ENCODE measurements at places on chromosomes 7 and 10.

DNA sequence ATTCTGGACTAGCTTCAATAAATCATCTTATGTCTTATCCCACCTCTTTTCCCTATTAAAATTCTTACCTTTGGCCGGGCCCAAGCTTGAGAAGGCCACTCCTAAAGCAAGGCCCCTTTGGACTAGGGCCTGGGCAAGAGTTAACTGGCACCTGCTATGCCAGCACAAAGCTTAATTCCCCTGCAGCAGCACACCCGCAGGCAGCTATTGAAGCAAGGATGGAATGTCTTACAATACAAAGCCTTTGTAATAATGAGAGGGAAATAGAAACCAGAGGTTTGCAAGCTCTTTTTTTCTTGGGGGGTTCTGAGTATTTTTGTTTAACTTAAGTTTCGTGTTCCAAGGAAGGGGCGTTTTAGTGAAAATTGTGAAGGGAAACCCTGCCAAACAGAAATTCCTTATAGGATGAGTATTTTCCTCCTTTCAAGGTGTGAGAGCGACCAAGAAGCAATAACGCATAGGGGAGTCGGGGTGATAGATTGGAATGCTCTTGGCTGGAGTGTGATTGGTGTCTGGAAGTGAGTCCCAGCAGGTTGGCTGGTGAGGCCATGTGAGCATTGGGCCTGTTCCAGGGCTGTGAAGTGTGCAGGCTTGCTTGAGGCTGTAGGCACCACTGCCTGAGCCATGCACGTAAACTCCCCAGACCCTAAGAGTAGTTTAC lies 148.5 kb downstream of the KIAA1217 start:
- DNase-seq: no peak

- DNase-seq: no peak
Measured at GRCh38 chr7:90067171-90067570, 87.1 kb upstream of the STEAP1 start.

DNA sequence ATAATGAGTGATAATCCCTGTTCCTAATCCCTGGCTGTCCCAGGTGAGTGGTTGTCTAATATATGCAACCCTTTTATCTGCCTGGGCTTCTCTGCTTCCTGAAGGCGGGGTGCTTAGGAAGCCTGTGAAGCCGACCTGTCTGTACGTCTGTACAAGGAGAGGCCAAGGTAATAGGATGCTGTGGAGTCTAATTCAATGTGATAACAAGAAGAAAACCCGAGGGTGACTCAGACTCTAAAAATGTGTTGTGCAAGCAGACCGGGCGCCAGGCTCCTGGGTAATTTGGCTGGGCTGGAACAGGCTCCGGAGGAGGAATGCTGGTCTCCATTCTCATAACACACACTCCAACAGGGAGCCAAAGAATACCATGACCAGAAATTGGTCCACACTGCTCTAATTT lies 43.6 kb downstream of the THNSL1 start:
- DNase-seq: no peak

DNA sequence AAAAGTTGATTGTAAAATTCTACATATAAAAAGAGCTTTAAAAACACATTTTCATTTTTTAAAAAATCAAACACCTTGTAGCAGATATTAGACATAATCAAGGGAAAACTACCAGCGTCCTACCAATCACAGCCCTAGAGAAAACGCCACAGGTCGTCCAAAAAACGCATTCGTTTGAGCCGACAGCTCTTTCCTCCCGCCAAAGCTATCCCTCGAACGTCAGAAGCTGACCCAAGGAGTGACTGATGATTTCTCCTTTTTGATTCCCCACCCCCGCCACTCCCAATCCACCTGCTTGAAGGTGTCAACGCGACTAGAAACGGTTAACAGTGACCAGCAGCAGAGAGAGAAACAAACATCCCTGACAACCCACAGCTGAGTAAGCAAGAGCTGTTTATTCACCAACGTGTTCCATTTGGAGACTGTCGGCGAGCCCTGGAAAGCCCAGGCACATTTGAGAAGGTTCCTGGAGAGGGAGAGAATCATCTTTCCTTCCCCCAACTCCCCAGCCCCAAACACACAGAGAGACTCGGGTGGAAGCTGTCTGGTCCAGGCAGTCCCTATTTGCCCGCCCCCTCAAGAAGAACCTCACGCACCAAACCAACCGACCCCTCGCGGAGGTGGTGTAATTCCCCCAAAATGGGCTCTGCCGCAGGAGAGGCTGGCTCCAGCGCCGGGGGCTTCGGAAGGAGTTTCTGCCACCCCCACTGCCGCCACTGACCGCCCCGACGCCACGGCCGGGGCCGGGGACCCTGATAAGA lies 622 bp downstream of the CPEB3 start:
- DNase-seq: peak; percentile 18

DNA sequence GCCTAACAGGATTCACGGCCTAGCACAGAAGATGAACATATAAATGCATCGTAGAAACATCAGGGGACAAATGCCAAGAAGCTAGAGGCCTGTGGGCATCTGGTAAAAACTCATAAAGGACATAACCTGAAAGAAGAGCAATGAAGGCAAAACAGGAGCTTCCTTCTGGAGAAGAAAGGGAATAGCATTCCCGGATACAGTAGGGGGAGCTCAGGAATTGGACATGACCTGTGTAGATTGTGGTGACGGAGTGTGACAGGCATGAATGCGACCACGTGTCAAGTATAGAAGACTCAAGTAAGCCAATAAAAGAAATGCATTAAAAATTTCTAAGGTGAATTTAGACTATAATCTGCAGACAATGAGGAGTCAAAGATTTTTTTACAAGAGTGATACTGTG lies 270.1 kb downstream of the AGMO start:
- no peak for DNase-seq

GRCh38 chr7:98211221-98211675 lies at the start of gene BHLHA15:
BHLHA15 (plus strand) TSS chr7:98211439; CDS start chr7:98212310, 871 bp downstream.
- DNase-seq: no peak

- no peak for DNase-seq
Measured at GRCh38 chr10:130923596-130923995, 387.9 kb downstream of the TCERG1L start.

DNA sequence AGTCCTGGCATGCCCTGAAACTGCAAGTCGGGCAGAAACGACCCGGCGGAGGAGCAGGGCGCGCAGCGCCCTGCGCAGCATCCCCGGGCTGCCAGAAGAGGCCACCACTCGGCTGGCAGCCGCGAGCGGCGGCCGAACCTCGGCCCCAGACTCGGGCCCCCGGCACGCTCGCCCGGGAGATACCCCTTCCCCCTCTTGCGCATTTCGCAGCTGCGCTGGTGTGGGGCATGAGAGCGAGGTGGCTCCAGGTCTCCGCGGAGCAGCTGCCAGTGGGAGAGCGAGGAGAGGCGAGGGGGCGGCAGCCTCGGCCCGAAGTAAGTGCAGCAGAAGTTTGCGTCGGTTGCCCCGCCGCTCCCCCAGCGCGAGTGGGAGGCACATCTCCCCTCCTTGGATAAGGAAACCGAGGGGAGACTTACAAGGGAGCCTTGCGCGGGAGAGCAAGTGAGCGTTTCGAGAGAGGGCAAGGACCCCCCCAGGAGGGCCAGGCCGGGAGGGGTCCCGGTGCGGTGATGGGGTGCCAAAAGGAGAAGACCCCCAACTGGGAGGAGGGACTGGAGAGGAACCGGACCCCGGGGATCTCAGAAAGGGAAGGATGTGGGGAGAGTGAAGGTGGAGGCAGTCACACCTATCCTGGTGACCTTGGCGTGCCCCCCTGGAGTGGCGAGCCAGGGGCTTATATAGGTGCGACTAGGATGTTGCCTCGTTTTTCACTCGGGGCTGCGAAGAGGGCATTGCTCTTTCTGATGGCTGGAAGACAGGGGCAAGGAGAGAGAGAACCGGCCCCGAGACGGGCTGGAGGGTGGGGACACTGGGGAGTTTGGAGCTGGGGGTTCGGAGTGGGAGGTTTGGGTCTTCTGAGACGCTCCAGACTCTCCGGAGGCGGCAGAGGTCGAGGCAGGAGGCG lies 256.3 kb downstream of the OTUD1 start:
- no peak for DNase-seq

- DNase-seq: no peak
Measured at GRCh38 chr10:42955493-42955889, 121.4 kb upstream of the RET start.

DNA sequence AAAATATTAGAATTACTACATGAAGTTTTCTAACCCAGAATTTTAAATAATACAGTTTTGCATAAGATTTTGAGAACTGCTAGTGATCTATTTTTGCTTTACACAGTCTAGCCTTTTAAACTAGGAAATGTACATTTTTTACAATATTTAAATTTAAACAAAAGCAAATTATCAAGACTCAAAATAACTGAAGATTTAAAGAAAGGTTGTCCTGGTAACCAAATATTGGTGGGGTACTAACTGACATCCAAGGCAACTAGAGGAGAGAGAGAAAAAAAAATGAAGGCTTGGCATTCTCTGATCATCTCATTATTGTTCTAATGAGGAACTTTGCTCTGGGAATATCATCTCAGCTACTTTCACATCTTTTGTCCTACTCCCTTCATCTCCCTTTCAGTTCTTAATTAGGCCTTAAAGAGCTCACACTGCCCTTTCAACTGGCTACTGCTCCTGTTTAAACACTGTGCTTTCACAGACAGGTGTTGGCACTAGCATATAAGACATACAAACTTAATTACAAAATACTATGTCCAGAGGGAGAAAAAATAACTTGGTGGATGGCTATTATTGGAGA lies 33.7 kb downstream of the RAB11FIP2 start:
- DNase-seq: no peak

GRCh38 chr7:136971776-136972175 lies 103.3 kb downstream of the CHRM2 start:
- no peak for DNase-seq

- no peak for DNase-seq
Measured at GRCh38 chr10:79018521-79019011, 50.2 kb upstream of the ZMIZ1 start.

DNA sequence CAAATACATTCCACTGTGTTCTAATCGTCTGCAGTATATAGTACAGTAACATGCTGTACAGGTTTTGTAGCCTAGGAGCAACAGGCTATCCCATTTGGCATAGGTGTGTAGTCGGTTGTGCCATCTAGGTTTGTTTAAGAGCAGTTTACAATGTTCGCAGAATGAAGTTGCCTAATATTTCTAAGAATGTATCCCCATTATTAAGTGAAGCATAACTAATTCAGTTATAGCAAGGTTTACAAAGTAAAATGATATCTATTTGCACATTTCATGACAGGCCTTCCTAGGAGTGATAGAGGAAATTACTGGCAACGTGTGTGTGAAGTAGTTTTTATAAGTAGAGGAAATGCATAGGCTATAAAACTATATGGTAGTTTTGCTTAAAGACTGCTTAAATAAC lies 4.0 kb downstream of the CREM start:
- DNase-seq: no peak

DNA sequence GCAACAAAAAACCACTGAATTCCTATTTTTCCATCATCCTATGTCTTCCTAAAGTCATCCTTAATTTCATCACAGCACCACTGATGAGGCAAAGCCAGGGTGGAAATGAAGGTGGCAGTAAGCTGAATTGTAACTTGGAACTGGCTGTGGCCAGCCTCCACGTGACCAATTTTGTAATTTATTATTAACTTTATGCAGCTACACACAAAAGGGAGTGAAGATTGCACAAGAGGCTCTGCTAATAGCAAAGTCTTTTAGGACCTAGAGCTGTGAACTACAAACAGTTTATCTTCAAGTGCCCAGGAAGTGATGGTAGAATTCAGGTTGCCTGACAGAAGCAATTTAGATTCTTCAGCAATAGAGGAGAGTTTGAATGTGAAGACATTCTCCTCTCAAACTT lies 176.4 kb downstream of the CCDC71L start:
- DNase-seq: no peak

- DNase-seq: peak; percentile 43
Measured at GRCh38 chr7:43764039-43764761, 5.7 kb downstream of the BLVRA start.

- no peak for DNase-seq
Measured at GRCh38 chr7:152914014-152914844, 154.7 kb downstream of the ACTR3B start.

GRCh38 chr10:122588381-122588780 lies 27.8 kb downstream of the DMBT1 start:
- DNase-seq: no peak

- no peak for DNase-seq
Measured at GRCh38 chr7:45457591-45457990, 116.6 kb upstream of the ADCY1 start.

GRCh38 chr10:45163315-45163975 lies 152.0 kb downstream of the OR13A1 start:
- no peak for DNase-seq

DNA sequence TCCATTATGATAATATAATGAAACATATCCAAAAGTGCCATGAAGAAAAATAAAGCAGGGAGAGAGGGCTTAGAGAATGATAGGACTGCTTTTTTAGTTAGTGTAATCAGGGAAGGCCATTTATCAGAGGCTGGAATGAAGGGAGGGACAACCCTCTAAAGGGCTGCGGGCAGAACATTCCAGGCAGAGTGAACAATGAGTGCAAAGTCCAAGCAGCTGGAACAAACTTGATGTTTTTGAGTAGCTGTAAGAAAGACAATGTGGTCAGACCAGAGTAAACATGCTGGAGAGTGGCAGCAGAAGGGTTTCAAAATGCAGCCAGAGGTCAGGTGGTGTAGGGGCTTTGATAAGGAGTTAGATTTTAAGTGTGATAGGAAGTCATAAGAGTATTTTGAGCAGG lies 65.6 kb upstream of the CCDC6 start:
- DNase-seq: no peak

GRCh38 chr10:13684252-13684791 lies 97.6 kb downstream of the PRPF18 start:
- no peak for DNase-seq

GRCh38 chr7:4325732-4326131 lies 356.4 kb upstream of the FOXK1 start:
- DNase-seq: no peak

DNA sequence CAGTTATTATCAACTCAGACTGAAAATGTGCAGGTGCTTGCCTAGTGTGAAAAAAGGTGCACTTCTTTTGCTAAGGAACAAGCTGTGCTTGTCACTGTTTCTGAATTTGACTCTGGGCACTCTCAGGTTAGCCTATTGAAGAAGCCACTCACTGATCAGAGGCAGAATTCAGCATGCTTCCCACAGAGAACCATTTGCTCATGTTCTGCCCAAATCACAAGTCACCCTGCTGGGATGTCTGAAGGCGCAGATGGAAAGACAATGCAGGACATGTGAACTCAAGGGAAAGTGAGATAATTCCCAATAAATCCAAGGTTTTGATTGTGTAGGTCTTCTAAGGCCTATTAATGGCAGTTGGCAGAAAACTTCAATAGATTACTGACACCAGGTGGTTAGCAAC lies 47.8 kb upstream of the CSTF2T start:
- DNase-seq: no peak

All from hematopoietic multipotent progenitor cell (in vitro differentiated cells).